ENCODE measurements at places on chromosomes 5 and 9.
A peak's percentile ranks its signal among the peaks of the same experiment; 100 is the strongest.

DNA sequence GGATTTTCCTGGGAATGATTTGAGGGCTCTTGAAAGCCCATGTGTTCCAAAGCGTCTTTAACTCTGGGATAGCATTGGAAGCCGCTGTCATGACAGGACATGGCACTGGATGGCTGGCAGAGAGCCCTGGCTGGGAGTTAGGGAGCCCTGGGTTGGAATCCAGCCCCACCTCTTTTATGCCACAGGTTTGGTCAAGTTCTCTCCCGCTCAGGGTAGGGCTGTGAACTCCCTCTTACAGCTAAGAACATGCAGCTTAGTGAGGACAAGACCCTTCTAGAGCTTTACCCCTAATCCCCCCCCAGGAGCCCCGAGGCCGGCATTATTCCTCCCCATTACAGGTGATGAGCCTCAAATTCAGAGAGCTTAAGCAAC, 37.2 kb downstream of the OLFML2A start:
- no peak for DNase-seq

GRCh38 chr5:80665057-80665456, 10.3 kb upstream of the DHFR start:
- DNase-seq, result no peak

- no peak for DNase-seq
Observed at GRCh38 chr5:134275822-134276221, 49.9 kb upstream of the PPP2CA start.

GRCh38 chr9:92055624-92056023, 59.6 kb downstream of the SPTLC1 start:
- no peak for DNase-seq

GRCh38 chr5:10729320-10730042, 31.6 kb downstream of the DAP start:
- DNase-seq, result no peak

- DNase-seq, result no peak
Observed at GRCh38 chr5:73623060-73623459, 2.9 kb upstream of the ARHGEF28 start.

DNA sequence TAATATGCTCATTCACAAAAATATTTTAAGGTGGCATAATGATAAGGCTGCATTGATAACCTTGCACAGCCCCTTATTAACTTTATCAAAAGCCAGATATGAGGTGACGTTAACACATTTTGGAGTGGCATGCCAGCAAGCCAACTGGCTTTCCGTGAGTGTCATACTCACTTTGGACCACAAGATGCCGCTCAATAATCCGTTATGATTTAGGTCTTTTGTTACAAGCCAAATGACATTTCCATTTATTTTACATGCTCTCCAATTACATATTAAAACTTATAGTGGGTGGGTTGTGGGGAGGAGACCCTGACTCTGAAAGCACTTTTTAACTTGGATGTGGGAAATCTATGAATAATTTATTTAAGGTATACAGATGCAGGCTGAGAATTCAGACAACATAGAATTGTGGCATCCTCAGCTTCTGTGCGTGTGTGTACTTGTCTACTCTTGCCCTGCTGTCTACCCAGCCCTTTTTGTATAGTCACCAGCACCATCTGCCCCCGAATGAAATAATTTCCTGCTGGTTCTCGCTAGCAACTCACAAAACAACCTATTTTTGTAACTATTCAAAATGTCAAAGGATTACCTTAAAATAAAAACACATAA, 305.1 kb downstream of the PSAT1 start:
- no peak for DNase-seq

GRCh38 chr5:112923988-112924387, 2.0 kb upstream of the REEP5 start:
- DNase-seq, result no peak

- no peak for DNase-seq
Observed at GRCh38 chr9:72674961-72675360, 153.6 kb downstream of the TMC1 start.

GRCh38 chr5:2902742-2903297, 151.3 kb upstream of the IRX2 start:
- DNase-seq, result no peak

GRCh38 chr9:127525401-127526188, 74.3 kb downstream of the LRSAM1 start:
- no peak for DNase-seq

DNA sequence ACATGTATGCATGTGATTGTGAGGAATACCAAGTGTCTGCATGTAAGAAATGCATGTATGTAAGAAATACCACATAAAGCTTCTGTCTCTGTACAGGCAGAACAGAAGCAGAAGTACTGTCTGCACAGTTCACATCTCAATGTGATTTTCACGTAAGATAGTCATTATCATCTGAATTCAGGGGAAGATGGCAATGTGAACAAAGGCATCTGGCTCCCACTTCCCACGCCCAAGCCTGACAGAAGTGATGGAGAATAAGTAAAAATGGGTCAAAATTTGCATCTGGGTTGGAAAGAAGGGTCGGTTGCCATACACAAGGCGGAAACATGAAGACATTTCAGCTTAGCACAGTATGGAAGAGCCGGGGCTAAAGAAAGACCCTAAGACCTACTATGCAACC, 71.7 kb downstream of the SUSD1 start:
- DNase-seq, result no peak

- no peak for DNase-seq
Observed at GRCh38 chr5:78269088-78269703, 25.3 kb downstream of the AP3B1 start.

DNA sequence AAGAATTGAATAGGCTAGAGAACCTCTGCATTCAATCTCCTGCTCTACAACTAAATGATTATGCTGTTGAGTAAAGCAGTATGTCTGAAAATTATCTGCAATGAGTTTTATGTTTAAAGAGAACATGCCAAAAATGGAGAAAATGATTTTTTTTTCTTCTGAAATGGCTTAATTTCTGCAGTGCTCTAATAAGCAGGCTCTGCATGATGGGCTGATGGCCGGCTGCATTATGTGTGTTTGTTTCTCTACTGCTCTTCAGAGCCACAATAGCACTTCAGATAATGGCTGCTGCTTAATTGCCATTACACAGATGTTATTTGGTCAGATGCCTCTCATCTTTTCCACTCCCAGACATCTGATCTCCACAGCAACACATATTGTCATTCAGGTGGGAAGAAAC, 286.4 kb upstream of the DMAC1 start:
- DNase-seq, result no peak

DNA sequence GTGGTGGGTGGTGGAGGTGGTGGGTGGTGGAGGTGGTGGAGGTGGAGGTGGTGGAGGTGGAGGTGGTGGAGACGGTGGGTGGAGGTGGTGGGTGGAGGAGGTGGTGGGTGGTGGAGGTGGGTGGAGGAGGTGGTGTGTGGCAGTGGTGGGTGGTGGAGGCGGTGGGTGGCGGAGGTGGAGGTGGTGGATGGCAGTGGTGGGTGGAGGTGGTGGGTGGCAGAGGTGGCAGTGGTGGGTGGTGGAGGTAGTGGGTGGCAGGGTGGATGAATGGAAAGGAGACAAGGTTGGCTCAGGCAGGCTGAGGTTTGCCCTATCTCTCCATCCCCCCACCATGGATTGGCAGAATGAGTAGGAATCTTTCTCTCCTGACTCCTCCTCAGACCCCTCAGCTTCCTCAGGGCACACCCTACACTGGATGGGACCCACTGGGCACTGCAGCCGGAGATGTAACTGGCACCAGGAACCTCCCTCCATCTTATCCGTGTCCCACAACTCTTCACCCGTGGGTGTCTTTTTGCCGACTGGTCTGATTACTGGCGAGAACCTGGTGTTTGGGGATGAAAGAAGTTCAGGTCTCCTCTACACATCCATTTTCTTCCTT, 166.3 kb downstream of the C9orf50 start:
- no peak for DNase-seq

- DNase-seq, result no peak
Observed at GRCh38 chr9:132879457-132880323, 992 bp downstream of the SPACA9 start.

- DNase-seq, result no peak
Observed at GRCh38 chr9:132032238-132032950, 47.3 kb downstream of the MED27 start.

GRCh38 chr5:180593446-180594206, 2.3 kb upstream of the SCGB3A1 start:
- no peak for DNase-seq

DNA sequence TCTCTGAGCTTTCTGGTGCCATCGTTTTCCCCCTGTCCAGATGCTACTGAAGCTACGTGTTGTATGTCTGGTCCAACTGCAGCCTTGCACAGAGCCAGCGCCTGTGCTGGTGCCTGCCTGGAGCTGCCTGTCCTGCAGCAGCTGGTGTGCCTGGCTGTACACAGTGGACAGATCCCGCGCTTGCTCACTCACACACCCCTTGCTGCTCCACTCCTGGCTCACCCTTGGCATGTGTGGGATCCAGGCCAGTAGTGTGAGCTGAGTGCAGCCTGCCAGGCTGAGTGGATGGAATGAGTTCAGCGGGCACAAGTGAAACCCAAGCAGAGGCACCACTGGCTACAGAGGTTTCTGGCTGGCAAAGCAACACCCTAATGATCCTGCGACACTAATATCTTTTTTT, 40.4 kb downstream of the FER start:
- no peak for DNase-seq

GRCh38 chr5:111453747-111454146, 58.6 kb downstream of the STARD4 start:
- DNase-seq, result no peak

- DNase-seq, result no peak
Observed at GRCh38 chr9:95313010-95313498, 4.5 kb downstream of the FANCC start.

- DNase-seq, result no peak
Observed at GRCh38 chr5:125576822-125577221, 830.4 kb upstream of the ZNF608 start.

- no peak for DNase-seq
Observed at GRCh38 chr5:115723220-115723619, 93.2 kb downstream of the CDO1 start.

DNA sequence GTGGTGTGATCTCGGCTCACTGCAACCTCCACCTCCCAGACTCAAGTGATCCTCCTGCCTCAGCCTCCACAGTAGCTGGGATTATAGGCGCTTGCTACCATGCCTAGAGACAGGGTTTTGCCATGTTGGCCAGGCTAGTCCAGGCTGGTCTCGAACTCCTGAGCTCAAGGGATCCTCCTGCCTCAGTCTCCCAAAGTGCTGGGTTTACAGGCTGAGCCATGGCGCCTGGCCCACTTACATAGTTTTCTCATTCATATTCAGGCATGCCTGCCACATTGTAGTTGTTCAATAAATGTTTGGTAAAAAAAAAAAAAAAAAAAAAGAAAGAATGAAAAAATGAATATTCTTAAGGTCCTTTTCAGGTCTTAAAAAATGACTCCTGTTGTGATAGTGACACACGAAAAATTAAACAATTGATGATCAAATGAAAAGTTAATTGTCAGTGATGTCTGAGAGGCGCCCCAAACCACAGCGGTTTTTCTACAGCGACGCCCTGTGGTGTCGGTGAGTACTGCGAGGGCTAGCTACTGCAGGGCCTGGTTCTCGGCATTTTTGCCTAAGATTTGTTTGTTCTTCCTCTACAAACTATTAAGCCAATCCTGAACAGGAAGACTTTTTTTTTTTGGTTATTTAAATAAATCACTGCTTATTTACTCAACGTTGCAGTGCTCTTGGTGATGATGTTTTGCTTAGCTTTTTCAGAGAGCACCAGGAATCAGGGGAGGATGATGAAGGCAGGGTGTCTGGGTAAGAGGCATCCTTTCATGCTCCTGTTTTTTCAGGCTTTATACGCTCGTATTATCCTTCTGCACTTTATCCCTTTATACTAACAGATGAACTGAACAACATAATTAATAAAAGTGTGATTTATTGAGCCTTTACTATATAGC, 67.0 kb upstream of the DPYSL3 start:
- peak; percentile 36 for DNase-seq
